ENCODE measurements at places on chromosomes 2 and 18.

DNA sequence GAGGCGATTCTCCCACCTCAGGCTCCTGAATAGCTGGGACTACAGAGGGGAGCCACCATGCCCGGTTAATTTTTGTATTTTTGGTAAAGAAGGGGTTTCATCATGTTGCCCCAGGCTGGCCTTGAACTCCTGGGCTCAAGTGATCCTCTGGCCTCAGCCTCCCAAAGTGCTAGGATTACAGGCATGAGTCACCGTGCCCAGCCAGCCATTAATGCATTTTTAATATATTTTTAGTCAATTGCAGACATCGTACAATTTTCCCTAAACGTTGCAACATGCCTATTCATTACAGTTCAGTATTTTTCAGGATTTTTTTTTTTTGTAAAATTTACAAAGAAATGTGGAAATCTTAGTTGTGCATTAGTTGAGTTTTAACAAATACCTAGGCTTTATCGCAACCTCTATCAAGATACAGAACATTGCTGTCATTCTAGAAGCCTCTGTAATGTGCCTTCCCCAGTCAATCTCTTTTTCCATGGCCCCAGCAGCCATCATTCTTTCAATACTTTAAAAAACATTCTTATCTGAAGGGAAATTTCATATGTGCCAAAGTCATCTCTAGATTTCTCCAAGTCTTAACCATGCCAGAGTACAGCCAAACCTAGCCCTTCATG, 14.7 kb downstream of the NABP1 start:
- no peak for DNase-seq

DNA sequence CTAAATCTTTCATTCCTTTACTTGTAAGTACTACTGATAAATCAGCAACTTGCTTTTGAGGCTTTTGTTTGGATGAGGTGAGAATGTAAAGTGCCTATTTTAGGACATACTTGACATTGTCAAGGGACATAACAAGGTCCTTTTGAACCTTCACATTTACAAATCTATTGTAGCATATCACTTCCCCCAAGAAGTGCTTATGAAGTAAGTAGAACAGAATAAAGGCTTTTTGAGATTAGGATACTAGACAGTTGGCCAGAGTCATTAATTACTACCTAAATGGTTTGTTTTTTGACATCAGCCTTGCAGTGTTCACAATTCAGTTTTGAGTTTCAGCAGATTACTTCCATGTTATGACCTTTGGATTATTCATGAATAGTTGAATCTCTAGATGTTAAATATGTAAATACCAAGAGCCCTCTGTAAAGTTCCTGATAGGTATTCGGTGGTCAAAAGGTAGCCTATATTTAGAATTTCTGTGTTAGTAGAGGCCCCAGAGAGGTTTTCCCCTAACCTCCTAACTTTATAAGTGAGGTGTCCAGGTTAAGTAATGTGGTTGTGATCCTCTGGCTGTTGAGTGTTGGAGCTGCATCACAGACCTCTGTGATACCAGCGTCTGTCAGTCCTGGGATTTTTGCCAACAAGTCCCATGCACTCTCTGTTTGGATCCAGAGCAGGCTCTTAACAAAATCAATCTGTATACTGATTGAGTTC, 67.2 kb downstream of the LCLAT1 start:
- no peak for DNase-seq

- no peak for DNase-seq
Observed at GRCh38 chr2:195451160-195451559, 205.9 kb upstream of the SLC39A10 start.

DNA sequence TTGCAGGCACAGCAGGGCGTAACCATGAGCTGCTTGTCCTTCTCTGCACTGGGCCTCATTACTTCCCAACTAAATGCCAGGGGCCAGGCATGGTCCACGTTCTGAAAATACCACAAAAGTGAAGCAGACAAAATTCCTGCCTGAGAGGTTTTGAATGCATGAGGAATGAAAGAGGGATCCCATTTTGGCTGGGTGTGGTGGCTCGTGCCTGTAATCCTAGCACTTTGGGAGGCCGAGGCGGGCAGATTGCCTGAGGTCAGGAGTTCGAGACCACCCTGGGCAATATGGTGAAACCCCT, 139.5 kb downstream of the MBP start:
- DNase-seq = no peak

DNA sequence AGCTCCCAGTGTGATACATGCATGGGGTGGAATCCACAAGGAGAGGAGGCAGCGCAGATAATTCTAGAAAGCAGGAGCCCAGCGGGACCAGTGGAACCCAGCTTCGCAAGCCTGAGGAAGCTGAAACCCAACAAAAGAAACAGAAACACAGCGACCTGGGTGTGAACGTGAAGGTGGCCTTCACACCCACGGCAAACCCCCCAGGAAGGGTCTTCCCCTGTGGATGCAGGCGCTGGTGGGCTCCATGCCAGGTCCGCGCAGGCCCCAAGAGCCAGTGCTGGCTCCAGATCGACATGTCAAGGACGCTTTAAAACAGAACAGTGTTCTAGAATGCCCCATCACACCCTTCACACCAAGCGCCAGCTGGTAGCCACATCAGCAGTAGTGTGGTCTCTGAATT, 22.1 kb downstream of the KIF1A start:
- no peak for DNase-seq

- no peak for DNase-seq
Observed at GRCh38 chr2:45743531-45744396, 92.3 kb downstream of the PRKCE start.

GRCh38 chr2:71492112-71492511, 38.8 kb downstream of the DYSF start:
- no peak for DNase-seq

DNA sequence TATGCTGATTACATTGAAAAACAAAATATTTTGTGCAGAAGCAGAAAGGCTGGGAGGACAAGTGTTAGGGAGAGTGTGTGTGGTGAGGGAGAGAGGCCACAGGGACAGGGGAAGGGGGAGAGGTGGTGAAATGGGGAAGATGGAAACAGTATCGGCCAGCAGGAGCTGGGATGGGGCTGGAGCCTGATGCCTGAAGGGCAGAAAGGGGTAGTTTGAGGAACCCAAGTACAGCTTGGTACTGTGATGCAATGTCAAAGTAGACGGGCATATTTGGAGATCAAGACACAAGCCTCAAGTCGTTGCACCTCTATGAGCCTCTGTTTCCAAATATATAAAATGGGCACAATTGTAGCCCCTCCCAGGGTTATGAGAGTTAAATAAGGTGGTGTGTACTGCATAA, 152.1 kb downstream of the LPIN1 start:
- no peak for DNase-seq

GRCh38 chr2:29420999-29421782, 306.0 kb downstream of the CLIP4 start:
- no peak for DNase-seq

DNA sequence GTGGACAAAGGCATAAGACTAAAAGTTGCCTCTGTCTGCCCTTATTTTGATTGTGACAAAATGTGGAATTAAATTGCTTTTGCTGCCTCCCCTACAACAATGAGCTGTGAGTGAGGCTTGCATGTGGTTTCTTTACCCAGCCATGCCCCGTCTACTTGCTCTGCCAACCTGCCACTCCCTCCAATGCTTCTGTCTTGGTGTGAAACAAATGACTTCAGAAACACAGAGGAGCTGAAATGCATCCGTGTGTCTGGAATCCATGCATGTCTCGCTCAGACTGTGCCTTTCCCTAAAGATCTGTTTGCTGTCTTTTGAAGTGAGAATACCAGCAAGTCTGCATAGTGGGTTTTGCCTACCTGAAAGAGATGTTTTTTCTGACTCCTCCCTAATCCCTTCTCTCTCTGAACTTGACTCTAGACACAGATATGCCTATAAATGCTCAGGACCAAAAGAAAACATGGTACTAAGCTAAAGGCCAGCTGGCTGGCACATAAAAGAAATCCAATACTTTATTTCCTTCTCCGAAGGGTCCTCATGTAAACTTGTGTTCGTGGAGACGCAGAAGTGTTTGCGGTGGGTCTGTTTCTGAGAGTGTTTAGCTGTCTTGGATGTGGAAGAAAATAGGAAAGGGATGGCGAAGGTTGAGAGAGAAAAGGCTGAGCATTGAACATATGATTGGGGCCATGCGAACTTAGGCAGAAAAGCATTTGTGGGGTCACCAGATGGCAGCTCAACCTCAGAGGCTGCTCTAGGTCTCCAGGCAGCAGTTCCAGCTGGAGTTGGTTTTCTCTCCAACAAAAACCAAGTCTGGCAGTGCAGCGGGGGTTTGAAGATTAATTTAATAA, 120.5 kb downstream of the CCBE1 start:
- no peak for DNase-seq

DNA sequence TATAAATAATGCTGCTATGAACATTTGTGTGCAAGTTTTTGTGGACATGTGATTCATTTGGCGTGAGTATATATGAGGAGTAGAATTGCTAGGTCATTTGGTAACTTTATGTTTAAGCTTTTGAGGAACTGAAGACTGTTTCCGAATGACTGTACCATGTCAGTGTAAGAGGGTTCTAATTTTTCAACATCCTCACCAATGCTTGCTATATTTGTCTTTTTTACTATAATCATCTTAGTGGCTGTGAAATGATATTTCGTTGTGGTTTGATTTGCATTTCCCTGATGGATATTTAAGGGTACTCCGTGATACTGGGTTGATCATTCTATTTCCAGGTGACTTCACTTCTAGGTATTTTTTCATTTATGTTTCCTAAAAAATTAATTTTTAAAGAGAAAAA, 241.1 kb downstream of the BCL2 start:
- no peak for DNase-seq

DNA sequence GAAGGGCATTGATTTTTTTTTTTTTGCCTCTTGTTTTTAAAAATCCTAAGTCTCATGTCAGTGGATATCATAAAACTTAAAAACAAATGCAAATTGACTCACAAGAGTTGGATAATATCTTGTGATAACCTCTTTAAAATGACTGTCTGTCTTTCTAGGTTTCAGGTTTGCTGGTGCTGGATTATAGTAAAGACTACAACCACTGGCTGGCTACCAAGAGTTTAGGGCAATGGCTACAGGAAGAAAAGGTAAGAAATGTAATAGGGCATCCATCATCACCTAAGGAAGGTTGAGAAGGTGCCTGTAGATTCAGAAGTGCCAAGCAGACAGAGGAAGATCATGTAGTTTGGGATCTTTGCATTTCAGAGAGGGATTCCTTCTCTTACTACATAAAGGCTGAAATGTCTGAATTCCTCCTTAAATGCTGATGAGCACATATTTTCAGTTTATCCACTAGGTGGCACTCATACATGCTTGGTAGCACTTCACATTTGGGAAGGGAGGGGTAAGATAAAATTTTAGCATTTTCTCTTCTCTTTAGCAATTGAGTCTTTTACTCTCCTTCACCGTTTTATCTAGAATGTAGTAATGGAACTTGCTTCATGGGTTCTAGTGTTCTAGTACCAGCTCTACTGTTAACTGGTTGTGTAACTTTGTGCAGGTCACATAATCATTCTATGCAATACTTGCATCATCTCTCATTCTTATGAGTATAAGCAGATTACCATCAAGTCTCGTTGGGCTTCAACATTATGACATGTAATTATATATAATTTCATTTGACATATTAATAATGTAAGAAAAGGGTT, 21.1 kb downstream of the CPS1 start:
- peak; percentile 8 for DNase-seq

- no peak for DNase-seq
Observed at GRCh38 chr2:232322560-232323327, 55.8 kb upstream of the ALPP start.

DNA sequence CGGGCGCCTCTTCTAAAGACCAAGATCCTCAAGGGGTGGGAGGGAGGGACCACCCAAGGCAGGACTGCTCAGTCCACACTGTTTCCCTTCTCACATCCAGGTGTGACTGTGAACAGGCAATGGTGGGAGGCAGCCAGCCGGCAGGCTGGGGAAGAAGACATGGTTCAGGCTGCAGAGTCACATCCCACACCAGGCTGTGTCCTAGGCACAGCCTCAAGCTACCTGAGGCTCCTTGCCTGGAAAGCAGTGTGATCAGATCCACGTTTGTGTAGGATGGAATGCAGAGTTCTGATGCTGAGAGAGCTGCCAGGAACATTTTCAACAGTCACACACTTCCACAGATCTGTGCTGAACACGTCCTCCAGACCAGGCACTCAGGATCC, 16.4 kb downstream of the SLC66A2 start:
- DNase-seq = no peak

GRCh38 chr18:25077944-25078723, 273.8 kb downstream of the ZNF521 start:
- no peak for DNase-seq

- no peak for DNase-seq
Observed at GRCh38 chr2:11145350-11145749, 9.9 kb upstream of the SLC66A3 start.

GRCh38 chr2:35891528-35891927, 464.1 kb upstream of the CRIM1 start:
- DNase-seq = no peak

DNA sequence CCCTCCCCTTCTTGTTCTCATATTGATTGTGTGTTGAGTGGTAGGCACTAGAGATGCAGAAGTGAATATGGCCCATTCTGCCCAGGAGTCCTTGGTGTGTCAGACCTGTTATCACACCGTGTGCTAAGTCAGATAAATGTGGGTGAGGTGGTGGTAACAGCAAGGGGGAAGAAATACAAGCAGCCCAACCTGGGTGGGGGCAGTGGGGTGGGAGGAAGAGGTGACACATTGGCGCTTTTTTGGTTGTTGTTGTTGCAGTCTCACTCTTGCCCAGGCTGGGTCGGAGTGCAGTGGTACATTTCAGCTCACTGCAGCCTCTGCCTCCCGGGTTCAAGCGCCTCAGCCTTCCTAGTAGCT, 12.8 kb downstream of the B3GNT2 start:
- DNase-seq = no peak
